NCI-H1105 (cell line): ENCODE measurements at places on chromosomes 13 and 19.

DNA sequence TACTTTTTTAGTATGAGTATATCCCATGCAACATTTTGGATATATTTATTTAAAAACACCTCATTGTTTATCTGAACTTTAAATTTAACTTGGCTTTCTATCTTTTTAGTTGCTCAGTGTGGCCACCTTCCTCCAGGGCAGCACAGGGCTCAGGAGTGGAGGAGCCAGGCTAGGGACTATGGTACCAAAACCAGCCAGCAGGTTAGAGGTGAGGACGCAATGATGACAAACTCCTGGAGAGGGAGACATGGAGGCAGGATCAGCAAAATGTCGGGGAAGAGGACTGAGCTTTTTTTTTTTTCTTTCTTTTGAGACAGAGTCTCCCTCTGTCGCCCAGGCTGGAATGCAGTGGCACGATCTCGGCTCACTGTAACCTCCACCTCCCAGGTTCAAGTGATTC lies 29.6 kb upstream of the CALM3 start:
- DNase-seq, result no peak

GRCh38 chr13:19836472-19836871 lies 27.0 kb downstream of the ZMYM5 start:
- no peak for DNase-seq

DNA sequence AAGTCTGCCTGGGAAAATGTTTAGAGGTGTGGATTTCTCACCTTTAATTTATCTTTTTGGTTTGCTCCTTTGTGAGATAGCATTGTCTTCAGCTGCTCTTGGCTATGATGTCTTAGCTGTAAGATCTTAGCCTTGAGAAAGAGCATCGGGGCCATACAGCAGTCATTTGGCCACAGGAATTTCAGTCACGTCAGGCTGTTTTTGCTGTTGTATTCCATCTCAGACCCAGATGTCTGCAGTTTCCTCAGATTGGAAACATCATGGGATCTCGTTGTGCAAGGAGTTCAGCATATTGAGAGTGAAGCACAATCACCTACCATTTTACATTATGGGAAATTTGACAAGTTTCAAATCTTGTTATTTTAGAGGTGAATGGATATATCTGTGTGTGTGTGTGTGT lies 89.3 kb upstream of the C1QTNF9B start:
- DNase-seq, result no peak

- DNase-seq, result no peak
These were observed 60.8 kb downstream of the ALOX5AP start for GRCh38 chr13:30796132-30796572.

- DNase-seq, result peak; percentile 63
These were observed 423.4 kb downstream of the ITGBL1 start for GRCh38 chr13:101875717-101876393.

DNA sequence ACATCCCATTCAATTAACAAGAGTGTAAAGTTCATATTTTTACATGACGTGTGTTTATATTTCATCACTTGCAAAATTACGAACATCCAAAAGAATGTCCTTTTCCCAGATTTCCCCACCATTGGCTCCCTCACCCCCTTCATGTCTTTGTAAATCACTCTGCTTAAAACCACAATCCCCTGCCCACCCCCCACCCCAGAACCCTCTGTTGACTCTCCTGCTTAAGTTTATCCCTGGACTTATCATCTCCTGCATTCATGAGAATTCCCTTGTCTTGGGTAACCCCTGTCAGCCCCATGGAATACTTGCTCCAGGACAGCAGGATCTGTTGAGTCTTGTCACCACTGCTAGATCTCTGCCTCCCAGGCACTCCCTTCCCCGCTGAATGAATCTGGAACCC lies 109.9 kb downstream of the COL4A1 start:
- DNase-seq, result no peak

DNA sequence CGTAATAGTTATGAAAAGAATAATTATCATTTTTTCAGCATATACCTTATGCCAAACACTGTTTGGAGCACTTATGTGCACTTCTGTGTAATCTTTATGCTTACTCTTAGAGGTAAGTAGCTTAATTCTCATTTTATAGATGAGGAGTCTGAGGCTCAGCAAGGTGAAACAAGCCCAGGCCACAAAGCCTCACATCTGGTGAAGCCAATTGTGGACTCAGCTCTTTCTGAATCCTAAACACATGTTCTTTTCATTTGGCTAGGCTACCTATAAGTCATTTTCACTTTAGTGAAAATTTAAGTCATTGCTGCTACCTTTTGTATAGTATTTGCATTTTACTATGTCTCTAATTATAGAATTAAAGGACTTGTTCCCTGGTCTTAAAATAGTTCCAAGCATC lies 84.0 kb downstream of the CYSLTR2 start:
- no peak for DNase-seq

DNA sequence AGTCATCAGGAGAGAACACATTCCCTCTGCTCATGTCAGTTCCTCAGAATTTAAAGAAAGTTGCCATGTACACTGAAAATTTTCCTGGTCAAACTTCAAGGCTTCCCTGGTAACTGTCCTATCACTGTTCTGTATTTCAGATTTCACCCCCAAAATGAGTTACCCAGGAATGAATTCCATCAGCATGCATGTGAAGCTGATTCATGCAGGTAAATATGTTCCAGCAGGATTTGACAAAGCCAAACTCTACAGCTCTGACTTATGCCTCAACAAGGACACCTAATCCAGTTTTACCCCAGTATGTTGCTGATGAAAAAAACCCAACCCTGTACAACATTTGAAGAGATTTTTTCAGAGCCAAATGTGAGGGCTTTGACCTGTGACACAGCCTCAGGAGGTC lies 21.5 kb downstream of the LIG4 start:
- DNase-seq, result no peak

DNA sequence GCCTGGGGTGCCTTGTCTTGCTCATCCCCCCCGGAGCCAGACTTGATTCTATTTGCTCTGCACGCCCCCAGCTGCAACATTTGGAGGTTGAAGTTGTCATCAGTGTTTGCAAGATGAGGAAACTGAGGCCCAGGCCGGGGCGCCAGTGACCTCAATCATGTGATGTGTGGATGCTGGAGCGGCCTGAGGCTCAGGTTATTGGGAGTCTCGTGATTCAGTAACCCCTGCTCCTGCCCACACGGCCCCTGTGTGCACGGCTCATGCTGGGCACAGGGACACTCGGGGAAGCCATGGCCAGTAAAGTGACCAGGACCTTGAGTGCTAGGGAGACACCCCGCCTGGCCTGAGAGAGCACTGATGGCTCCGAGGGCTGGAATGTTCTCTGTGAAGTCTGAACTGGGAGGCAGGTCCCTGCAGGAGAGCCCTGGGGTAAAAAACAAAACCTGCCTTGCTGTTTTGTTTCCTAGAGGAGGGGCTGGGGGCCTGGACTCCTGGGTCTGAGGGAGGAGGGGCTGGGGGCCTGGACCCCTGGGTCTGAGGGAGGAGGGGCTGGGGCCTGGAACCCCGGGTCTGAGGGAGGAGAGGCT lies 1.9 kb downstream of the FGF21 start:
- DNase-seq, result no peak

DNA sequence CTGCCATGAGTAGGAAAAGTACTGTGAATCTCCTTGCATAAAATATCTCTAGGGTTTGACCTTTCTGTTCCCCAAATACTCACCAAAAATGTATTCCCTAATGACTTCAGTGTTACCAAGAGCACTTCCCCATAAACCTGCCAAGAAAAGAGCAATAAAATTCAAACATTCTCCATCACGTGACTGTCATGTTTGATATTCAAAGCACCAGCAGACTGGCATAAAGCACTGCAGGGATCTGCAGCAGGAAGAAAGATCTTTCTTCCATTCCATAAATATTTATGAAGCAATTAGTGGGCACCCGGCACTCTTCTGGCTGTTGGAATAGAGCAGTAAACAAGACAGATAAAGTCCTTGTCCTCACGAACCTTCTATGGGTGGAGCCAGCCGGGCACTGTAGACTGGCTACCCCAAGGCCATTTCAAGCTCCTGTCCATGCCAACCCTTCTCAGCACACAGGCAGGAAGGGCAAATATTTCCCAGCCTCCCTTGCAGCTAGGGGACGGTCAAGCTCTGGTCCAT lies 20.3 kb downstream of the PLA2G4C start:
- DNase-seq, result no peak

- DNase-seq, result peak; percentile 56
These were observed 1207.8 kb downstream of the EFNB2 start for GRCh38 chr13:105327581-105328126.

DNA sequence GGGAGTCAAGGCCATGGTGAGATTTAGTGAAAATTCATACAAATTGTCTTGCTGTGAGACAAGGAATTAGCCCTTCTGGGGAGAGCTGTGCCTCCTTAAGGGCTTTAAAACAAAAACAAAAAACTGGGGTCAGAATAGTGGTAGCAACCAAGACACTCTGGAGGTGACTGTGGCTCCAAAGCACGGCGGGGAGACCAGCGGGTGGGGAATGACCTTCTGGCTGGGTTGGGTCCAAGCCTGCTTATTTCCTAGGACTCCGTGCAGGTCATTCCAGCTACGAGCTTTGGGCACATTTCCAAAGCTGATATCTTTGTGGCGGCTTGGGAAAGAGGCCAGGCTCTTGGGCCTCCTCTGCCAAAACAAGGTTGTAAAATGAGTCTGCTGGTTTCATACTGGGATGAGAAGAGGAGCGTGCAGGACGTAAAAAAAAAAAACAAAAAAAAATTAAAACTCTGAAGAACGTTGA lies 348.3 kb downstream of the UQCRFS1 start:
- DNase-seq, result peak; percentile 67

GRCh38 chr19:38975214-38975860 lies at the start of gene FBXO17:
Gene FBXO17 (minus strand): TSS chr19:38975742. CDS start chr19:38950319, 25,423 bp downstream.
- DNase-seq, result no peak

DNA sequence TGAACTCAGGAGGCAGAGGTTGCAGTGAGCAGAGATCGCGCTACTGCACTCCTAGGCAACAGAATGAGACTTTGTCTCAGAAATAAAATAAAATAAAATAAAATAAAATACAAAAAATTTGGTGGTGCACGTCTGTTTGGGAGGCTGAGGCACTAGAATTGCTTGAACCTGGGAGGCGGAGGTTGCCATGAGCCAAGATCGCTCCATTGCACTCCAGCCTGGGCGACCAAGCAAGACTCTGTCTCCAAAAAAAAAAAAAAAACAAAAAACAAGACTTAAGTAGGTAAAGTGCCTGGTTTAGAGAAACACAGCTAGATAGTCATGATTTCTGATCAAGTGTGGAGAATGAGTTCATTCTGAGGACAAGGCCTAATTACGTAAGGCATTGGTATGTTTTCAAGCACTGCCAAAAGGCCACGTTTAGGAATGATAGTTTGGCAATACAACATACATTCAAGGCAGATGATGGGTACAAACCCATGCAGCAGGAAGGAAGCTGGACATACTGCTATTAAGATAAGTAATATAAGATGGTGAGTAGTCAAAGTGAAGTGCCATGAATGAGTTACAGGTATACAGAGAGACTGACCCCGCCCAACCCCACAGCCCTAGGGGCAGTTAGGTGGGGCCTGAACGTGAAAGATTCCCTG lies 4.8 kb upstream of the UCHL3 start:
- DNase-seq, result no peak

- no peak for DNase-seq
These were observed 614.5 kb downstream of the TBC1D4 start for GRCh38 chr13:74867460-74867859.

DNA sequence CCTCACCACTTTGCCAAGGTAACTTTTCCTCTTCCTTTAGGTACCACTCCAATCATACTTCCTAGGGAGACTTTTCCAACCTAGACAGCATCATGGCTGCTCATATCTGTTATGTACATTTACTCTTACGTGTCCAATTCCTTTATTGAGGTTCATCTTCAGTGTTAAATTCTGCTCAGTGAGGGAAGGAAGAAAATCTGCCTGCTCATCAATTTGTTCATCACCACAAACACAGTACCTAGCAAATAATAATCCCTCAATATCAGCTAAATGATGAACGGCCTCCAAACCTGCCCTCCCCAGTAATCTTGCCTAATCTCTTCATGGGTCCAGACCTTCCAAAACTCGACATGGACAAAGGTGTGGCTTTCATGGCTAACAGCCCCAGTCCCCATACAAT lies 380.8 kb downstream of the KCTD12 start:
- DNase-seq, result no peak

- no peak for DNase-seq
These were observed 145.2 kb downstream of the RXFP2 start for GRCh38 chr13:31884556-31884955.

- no peak for DNase-seq
These were observed 161.5 kb upstream of the STARD13 start for GRCh38 chr13:33446821-33447725.

DNA sequence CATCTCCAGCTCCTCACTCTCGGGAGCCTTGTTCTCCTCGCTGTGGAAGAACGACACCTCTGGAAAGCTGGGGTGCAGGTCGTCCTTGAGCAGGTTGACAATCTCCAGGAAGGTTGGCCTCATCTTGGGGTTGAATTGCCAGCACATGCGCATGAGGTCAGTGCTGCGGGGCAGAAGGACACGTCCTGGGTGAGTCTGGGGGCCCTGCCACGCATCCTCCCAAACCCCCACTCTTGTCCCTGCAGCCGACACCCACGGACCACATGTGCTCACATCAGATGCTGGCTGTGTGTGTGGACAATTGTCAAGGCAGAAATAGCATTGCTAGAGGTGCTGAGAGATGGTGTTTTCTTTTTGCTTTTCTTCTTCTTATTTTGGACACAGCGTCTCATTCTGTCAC lies 47.7 kb downstream of the ZNF557 start:
- no peak for DNase-seq

DNA sequence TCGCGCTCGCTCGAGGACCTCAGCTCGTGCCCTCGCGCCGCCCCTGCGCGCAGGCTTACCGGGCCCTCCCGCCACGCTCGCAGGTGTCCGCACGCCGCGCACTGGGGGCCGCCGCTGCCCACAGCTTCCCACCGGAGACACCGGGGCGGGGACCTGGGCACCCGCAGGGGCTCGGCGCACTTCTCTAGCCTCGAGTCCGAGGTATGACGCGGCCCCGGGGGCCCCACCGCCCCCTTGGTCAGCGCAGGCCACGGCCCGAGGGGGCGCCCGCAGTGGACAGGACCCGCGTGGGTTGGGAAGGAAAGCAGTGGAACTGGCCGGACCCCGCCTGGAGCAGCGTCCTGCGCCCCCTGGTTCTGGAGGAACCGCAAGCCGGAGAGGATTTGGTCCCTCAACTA lies 2.1 kb upstream of the GRWD1 start:
- no peak for DNase-seq

GRCh38 chr19:10887616-10888367 lies 16.4 kb downstream of the CARM1 start:
- no peak for DNase-seq

DNA sequence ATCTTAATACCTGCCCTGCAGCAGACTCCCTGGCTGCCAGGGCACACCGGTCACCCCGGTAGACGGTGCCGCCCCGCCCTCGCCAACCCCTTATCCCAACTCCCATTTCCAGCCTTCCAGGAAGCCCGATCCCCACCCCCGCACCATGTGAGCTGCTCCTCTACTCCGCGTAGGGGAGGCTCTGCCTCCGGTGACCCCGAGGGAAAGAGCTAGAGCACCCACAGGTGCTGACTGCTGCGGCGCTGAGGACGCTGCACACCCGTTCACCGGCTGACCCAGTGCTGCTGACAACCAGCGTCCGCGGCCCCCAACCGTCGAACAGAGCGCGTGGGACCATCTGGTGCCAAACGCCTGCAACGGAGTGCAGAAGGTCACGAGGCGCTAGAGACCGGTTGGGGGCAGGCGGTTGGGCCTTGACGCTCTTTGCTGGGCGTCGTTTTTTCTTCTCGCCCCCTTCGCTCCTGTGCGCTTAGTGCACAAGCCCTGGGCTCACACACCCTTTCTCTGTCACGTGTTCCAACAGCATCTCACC lies 59.6 kb upstream of the ZNF599 start:
- no peak for DNase-seq
